Epithelial cell of proximal tubule (primary cell): ENCODE measurements at places on chromosomes 1 and 21. TPM values are rescaled to one million over a fixed set of nuclear protein-coding genes. Genes with fewer than 3 reads are reported as not detected.

TFF1 gene
- not detected in 2 replicates for total RNA-seq

SCAF4 gene
- 6.5 and 7.6 TPM in 2 replicates for total RNA-seq

EXOC8 gene
- total RNA-seq: 6.7 and 8.1 TPM in 2 replicates

FMO2 gene
- total RNA-seq: not detected in 2 replicates

DNA sequence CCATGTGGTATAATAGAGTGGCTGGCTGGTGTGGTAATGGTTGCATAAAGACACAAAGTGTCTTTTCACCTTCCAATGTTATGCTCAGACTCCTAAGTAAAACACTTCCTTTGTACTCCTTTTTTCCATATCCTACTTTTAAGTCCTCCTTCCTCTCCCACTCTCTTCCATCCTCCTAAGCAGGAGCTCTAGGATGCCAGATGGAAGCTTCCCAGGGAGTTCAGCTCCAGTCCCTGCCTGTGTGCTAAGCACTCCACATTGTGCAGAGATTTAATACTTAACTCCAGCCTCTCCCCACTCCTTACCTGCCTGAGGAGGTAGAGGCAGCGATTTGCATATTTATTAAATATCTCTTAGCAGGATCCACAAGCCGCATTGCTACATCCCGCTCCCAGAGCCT is 60.5 kb upstream of the IGSF21 start:
- no peak for DNase-seq

- DNase-seq: no peak
Measured at GRCh38 chr1:61404597-61405376, 320.2 kb downstream of the TM2D1 start.

DNA sequence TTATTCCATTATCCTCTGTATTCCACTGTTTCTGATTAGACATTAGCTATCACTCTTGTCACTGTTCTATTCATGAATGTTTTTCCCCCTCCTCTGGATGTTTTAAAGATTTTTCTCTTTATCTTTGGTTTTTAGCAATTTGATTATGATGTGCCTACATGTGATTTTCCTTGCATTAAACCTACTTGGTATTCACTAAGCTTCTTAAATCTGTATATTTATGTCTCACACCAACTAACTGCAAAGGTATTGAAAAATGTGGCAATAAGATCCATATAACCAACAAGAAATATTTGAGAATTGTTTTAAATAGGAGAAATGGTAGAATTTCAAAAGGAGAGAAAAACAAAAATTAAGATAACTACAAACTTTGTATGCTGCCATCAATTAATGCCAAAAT is 25.2 kb downstream of the FAF1 start:
- no peak for DNase-seq
